ENCODE measurements at places on chromosomes 12 and 14. TPM values are rescaled to one million over a fixed set of nuclear protein-coding genes. Genes with fewer than 3 reads are reported as not detected.

Gene CAPZA3
- not detected for total RNA-seq

Gene MYO1H
- total RNA-seq = not detected

Gene SLC7A8
- total RNA-seq = 4.0 TPM

Gene NUBPL
- 11.8 TPM for total RNA-seq

Gene LRIG3
- 25.9 TPM for total RNA-seq

Gene PRKD1
- total RNA-seq = 5.8 TPM

Gene EGLN3
- total RNA-seq = 30.1 TPM

Gene FAM181A
- total RNA-seq = not detected
